ENCODE measurements at places on chromosomes 11 and 22. TPM values are rescaled to one million over a fixed set of nuclear protein-coding genes. Genes with fewer than 3 reads are reported as not detected.
A peak's percentile ranks its signal among the peaks of the same experiment; 100 is the strongest.

LINC01488 gene
- not detected for total RNA-seq

JAML gene
- total RNA-seq, result not detected

RASL10A gene
- total RNA-seq, result not detected

MS4A15 gene
- not detected for total RNA-seq

BSCL2 gene
- total RNA-seq, result 56.7 TPM

NCAM1 gene
- total RNA-seq, result 1.9 TPM

PAX6 gene
- not detected for total RNA-seq

GRAMD1B gene
- 1.9 TPM for total RNA-seq

SLC25A45 gene
- 10.8 TPM for total RNA-seq

C11orf86 gene
- not detected for total RNA-seq

DNA sequence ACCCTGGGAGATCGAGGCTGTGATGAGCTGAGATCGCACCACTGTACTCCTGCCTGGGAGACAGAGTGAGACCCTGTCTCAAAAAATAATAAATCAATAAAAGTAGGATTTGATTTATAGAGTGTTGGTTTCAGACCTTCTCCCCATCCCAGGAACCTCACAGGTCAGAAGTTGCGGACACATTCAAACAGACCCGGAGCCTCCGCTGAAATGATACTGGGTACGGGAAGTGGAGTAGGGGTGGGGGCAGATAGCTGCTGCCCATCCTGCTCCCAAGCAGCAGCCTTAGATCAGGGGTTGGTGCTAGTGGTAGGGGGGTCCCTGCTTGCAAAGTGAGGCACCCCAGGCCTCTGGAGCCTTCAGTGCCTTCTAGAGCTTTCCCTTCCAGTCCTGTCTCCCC lies 7.8 kb downstream of the PRDM11 start:
- H3K27me3 ChIP-seq, result no peaks in the 10 kb centered on the region
- no peaks in the 10 kb centered on the region for H3K36me3 ChIP-seq
- H3K4me1 ChIP-seq, result peaks cover 29% of the 10 kb centered on the region
- peak; percentile 57 for DNase-seq
- no peak overlapping the region for H3K4me3 ChIP-seq
- H3K27ac ChIP-seq, result no peak overlapping the region

DNA sequence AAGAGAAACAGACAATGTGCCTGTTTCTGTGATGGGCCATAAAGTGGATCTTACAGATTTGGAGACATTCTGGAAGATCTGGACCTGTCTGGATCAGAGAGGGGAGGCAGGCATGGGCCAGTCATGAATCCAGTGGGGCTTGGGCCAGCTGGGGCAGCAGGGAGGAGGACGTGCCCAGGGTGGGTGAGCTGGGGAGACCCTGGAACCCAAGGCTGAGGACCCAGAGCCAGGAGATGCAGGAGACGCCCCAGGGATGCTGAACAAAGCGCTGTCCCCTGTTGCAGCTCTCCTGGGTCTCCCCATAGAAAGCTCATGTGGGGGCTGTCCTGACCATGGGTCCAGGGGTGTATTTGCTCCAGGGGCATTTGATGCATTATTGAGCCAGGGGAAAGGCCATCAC lies 1.5 kb upstream of the APOBEC3A start:
- DNase-seq, result no peak
- H3K27ac ChIP-seq, result no peak overlapping the region
- H3K4me3 ChIP-seq, result no peak overlapping the region
- H3K4me1 ChIP-seq, result no peaks in the 10 kb centered on the region
- peaks cover 44% of the 10 kb centered on the region for H3K27me3 ChIP-seq

DNA sequence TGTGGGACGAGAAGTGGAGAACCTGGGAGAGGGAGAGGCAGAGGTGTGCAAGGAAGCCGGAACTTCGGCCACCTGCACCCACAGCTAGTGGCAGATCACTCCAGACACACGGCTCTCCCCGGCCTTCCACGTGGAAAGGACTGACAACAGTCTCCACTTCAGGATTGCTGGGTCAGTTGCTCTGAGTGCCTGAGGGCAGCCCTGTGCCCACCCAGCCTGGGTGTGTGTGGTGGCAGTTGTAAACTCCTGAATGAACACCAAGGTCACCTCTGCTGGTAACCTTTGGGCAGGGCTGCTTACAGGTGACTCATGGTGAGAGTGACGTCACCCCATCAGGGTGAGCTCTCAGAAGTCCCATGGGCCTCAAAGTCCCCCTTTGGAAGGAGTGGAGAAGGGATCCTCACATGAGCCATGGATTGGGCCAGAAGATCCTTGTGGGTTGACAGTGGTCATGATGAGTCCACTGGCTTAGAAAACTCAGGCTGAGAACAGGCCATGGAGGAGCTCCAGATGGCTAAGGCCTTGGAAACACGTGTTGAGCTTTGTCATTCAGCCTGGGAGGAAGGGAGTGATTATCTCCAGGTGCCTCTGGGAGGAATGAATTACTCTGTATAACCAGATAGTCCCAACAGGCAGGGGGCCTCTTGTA lies 71.3 kb downstream of the BCR start:
- H3K27ac ChIP-seq, result no peak overlapping the region
- DNase-seq, result no peak
- H3K36me3 ChIP-seq, result peaks cover 9% of the 10 kb centered on the region
- H3K27me3 ChIP-seq, result no peaks in the 10 kb centered on the region

DNA sequence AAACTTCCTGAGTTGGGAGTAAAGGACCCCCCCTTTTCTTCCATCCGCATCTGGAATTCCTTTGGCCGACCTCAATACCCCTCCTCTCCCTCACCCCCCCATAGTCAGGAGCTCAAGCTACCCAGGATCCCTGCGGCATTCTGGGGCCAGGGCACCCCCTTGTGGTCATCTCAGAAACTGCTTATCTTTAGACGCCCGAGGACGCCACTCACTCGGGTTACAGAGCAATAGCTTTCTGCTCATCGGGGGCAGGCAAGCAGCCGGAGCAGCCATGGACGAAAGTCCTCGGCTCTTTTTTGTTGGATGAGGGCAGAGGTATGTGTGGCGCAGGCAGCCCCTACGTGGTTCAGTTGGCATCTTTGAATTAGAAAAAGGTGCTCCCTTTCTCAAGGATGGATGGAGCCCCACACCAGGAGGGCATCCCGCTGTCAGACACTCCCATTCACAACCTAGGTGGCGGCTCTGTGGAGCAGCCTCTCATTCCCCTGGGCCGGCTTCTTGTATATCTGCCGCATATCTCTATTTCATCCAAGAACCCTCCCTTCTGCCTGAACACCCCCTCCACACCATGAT lies 2.3 kb downstream of the C1QTNF5 start:
- H3K4me3 ChIP-seq, result peak overlapping the region; percentile 35
- peaks cover 48% of the 10 kb centered on the region for H3K4me1 ChIP-seq
- peaks cover 7% of the 10 kb centered on the region for H3K27me3 ChIP-seq
- H3K27ac ChIP-seq, result peak overlapping the region; percentile 50
- no peaks in the 10 kb centered on the region for H3K36me3 ChIP-seq

GRCh38 chr22:49925525-49926128 lies 7.2 kb downstream of the CRELD2 start:
- peaks cover 6% of the 10 kb centered on the region for H3K36me3 ChIP-seq
- no peak overlapping the region for H3K27ac ChIP-seq
- H3K27me3 ChIP-seq, result no peaks in the 10 kb centered on the region
- no peak overlapping the region for H3K4me3 ChIP-seq
- no peak for DNase-seq
- H3K4me1 ChIP-seq, result no peaks in the 10 kb centered on the region

GRCh38 chr11:7480113-7480512 lies 5.2 kb upstream of the OLFML1 start:
- H3K27me3 ChIP-seq, result peaks cover 18% of the 10 kb centered on the region
- H3K27ac ChIP-seq, result no peak overlapping the region
- H3K4me1 ChIP-seq, result peaks cover 11% of the 10 kb centered on the region
- DNase-seq, result no peak

- no peaks in the 10 kb centered on the region for H3K27me3 ChIP-seq
- no peak overlapping the region for H3K27ac ChIP-seq
- H3K4me1 ChIP-seq, result peaks cover 4% of the 10 kb centered on the region
- DNase-seq, result no peak
Observed at GRCh38 chr22:46240506-46240905, 9.6 kb downstream of the CDPF1 start.

DNA sequence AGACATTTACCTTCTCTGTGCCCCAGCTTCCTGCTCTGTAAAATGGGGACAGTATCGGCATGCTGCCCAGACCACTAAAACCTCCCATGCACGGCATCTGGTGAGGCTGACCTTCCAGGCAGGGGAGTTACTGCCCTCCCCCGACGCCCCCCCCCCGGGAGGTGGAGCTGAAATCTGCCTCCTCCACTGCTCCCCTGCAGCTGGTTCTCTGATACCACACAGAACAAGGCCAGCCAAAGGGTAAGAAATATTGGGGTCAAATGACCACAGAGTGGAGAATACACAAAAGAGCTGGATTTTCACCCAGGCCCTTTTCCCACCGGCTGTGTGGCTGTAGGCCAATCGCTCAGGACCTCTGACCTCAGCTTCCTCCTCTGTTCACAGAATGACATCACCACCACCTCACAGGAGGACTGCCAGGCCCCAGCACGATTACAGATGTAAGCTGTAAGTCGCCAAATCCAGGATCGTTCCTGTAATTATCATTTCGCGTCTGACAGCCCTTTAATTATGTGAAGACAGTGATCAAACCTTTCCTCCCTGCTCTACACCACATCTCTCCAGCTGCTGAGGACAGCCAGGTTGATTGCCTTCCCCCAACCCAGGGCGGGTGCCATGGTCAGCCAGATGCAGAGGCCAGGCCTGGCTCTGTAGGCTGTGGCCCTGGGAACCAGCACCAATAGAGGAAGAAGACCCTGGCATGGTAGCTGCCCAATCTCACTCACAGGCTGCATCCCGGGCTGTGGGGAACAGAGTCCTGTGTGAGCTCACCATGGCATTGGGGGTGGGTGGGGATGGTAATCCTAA lies 35.7 kb upstream of the KLHL35 start:
- H3K4me1 ChIP-seq, result peaks cover 14% of the 10 kb centered on the region
- H3K27me3 ChIP-seq, result no peaks in the 10 kb centered on the region
- H3K4me3 ChIP-seq, result no peak overlapping the region
- no peaks in the 10 kb centered on the region for H3K36me3 ChIP-seq
- DNase-seq, result no peak
- no peak overlapping the region for H3K27ac ChIP-seq

DNA sequence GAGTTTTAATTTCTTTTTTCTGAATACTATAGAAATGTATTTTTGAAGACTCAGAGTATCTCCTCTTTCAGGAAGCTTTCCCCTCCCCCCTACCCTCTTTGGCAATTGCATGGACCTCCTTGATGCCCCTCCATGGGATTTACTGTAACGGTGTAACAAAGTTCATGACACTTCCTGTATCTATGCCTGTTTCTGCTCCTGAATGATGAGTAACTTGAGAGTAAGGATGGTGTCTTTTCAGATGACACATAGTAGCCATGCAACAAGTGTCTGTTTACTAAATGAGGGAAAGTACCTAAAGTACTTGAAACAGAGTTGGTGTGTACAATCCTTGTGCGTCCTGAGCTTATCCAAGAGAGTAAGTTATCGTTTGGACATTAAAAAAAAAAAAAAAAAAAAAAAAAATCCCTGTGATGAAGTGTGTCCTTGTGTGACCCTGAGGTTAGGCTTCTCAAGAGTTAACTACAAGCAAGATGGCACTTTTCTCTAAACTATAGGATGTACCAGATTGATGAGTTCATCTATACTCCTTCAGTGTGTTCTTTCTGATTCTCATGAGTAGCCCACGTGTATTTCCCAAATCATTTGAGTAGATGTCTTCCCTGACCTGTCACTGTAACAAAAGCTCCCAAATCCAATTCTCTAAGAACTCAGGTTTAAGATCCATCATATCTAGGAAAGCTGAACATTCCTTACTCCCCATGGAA lies 7.4 kb downstream of the ETS1 start:
- no peaks in the 10 kb centered on the region for H3K36me3 ChIP-seq
- no peak for DNase-seq
- no peak overlapping the region for H3K4me3 ChIP-seq
- peaks cover 41% of the 10 kb centered on the region for H3K4me1 ChIP-seq

DNA sequence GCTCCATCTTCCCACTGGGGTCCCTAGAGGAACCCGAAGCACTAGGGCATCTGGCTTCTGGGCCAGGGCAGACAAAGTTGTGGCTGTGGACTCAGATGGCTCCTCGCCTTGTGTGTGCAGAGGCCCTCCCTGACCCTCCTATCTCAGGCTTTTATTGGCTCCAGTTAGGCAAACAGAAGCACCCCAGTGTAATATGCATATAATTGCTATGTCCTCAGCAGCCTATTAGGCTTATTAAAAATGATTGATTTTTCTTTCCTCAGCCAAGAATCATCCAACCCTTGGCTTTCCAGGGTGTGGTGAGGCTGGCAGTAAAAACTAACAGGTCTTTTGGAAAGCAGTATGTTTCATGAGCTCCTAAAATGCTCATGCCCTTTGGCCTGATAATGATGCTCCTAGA lies 22.3 kb downstream of the UPB1 start:
- DNase-seq, result no peak
- peaks cover 19% of the 10 kb centered on the region for H3K4me1 ChIP-seq
- H3K27me3 ChIP-seq, result no peaks in the 10 kb centered on the region
- H3K4me3 ChIP-seq, result no peak overlapping the region
- H3K36me3 ChIP-seq, result no peaks in the 10 kb centered on the region
- H3K27ac ChIP-seq, result peak overlapping the region; percentile 77

GRCh38 chr11:47225552-47226400 lies 11.0 kb downstream of the DDB2 start:
- peak overlapping the region; percentile 52 for H3K27ac ChIP-seq
- no peak for DNase-seq
- no peaks in the 10 kb centered on the region for H3K27me3 ChIP-seq
- H3K4me3 ChIP-seq, result no peak overlapping the region
- peaks cover 17% of the 10 kb centered on the region for H3K36me3 ChIP-seq

DNA sequence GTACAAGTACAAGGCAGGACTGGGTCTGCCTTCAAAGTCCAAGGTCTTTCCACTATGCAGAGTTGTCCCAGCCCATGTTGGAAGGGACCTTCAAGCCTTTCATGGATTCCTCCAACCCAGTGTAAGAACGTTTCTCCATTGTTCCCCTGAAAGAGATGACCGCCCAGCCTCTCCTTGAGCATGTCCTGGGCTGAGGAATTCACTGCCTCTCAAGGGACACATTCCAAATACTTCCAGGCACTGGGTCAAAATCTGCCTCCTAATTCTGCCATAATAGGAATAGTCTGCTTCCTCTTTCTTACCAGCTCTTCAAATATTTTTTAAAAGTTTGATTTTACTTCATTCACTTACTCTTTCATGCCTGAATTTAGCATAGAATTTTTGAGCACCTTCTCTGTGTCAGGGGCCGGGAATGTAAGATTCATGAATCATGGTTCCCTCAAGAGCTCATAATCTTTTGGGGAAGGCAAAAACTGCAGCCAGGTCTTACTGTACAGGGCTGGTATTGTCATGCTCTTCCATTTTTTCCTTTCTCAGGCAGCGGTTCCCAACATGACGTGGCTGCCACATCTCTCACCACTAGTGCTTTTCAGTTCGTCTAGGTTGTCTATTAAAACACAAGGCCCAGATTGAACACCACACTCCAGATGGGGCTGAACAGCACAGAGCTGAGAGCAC lies 143.3 kb upstream of the TBCEL start:
- no peak for DNase-seq
- H3K4me1 ChIP-seq, result no peaks in the 10 kb centered on the region
- no peak overlapping the region for H3K4me3 ChIP-seq

GRCh38 chr11:93529707-93530467 lies 13.3 kb downstream of the SMCO4 start:
- no peaks in the 10 kb centered on the region for H3K27me3 ChIP-seq
- H3K36me3 ChIP-seq, result no peaks in the 10 kb centered on the region
- peaks cover 38% of the 10 kb centered on the region for H3K4me1 ChIP-seq
- no peak overlapping the region for H3K4me3 ChIP-seq

All from osteocyte (in vitro differentiated cells).